Breast epithelium (tissue), 4 donors: ENCODE measurements at places on chromosomes 16 and 17. TPM values are rescaled to one million over a fixed set of nuclear protein-coding genes. Genes with fewer than 3 reads are reported as not detected.

SCARF1 gene
- 6.6 TPM for total RNA-seq

TMEM100 gene
- 6.7 TPM for total RNA-seq

DNA sequence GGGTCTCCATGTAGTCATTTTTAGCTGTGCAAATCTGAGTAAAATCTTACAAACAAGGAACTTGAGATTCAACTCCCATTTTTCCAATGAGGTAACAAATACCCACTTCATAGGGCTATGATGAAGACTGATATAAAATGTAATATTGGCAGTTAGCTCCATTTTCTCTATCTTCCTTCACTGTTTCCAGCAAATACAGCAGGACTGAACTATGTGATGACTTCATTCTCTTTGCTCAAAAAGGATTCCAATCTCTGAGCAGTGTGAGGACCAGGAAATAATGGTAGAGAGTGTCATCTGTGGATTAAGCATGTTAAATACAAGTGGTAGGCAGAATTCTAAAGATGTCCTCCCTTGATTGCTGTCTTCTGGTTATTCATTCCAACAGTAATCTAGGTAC is 18.3 kb downstream of the RND2 start:
- H3K36me3 ChIP-seq = no peaks in the 10 kb centered on the region
- DNase-seq = no peak
- no peaks in the 10 kb centered on the region for H3K4me1 ChIP-seq
- H3K27me3 ChIP-seq = no peaks in the 10 kb centered on the region
- H3K27ac ChIP-seq = no peak overlapping the region
- H3K4me3 ChIP-seq = no peak overlapping the region

- no peak overlapping the region for H3K27ac ChIP-seq
- DNase-seq = no peak
- no peak overlapping the region for H3K4me3 ChIP-seq
- peaks cover 10% of the 10 kb centered on the region for H3K27me3 ChIP-seq
Observed at GRCh38 chr17:6780886-6781285, 4.9 kb downstream of the FBXO39 start.

- no peak overlapping the region for H3K4me3 ChIP-seq
- no peaks in the 10 kb centered on the region for H3K27me3 ChIP-seq
- H3K27ac ChIP-seq = no peak overlapping the region
- H3K4me1 ChIP-seq = no peaks in the 10 kb centered on the region
Observed at GRCh38 chr17:51463353-51463752, 203.0 kb downstream of the UTP18 start.

DNA sequence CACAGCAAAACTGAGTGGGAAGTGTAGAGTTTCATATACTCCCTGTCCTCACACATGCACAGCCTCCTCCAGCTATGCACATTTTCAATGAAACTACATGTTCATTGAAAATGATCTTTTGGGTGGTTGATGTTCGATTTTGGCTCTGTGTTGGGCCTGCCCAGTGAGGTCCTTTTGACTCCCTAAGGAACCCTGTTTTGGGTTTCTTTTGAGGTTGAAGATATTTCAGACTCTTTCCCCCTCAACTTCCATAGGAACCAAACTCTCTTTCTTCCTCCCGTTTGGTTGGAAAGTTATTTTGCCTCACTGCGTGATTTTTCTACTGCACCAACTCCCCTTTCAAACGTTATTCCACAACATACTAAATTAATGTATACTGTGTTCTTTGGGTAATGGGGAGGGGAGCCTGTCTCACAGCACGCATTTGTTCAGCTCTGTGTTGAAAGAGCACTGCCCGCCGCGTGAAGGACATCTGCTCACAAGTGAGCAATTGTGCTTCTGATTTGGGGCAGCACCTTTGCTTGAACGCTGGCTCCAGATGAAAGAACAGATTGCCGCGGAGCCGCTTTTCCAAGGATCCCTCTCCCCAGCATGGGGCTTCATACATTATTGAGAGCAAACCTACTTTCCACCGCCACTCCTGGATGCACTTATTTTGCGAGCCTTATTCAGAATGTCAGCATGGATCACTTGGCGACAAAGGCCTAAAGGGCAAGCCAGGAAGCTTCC is 385.9 kb downstream of the WWOX start:
- no peaks in the 10 kb centered on the region for H3K27me3 ChIP-seq
- no peak overlapping the region for H3K4me3 ChIP-seq
- no peaks in the 10 kb centered on the region for H3K36me3 ChIP-seq
- H3K27ac ChIP-seq = no peak overlapping the region
- H3K4me1 ChIP-seq = no peaks in the 10 kb centered on the region
- DNase-seq = no peak

DNA sequence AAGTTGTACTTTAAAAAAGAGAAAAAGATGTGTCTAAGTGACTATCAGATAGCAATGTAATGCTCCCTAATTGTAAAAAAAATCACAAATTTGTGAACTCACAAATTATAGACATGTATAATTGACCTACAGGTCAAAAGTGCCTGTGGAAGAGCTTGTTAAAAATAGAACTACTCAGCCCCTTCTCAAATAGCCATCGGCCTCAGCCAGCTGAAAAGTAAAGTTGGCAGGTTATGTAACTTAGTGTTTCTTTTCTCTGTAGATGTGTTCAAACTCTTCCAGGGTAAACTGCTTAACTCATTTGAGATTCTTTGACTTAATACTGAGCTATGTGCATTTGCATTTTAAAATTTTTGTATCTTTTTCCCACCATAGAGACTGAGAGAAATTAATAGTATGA is 13.3 kb downstream of the AKTIP start:
- no peaks in the 10 kb centered on the region for H3K36me3 ChIP-seq
- H3K27ac ChIP-seq = no peak overlapping the region
- no peak for DNase-seq

GRCh38 chr16:82833378-82833993 is 206.7 kb downstream of the CDH13 start:
- H3K27ac ChIP-seq = no peak overlapping the region
- no peaks in the 10 kb centered on the region for H3K36me3 ChIP-seq
- H3K4me3 ChIP-seq = no peak overlapping the region
- no peaks in the 10 kb centered on the region for H3K4me1 ChIP-seq
- H3K27me3 ChIP-seq = no peaks in the 10 kb centered on the region

- H3K27ac ChIP-seq = no peak overlapping the region
- no peaks in the 10 kb centered on the region for H3K4me1 ChIP-seq
- H3K27me3 ChIP-seq = no peaks in the 10 kb centered on the region
- no peaks in the 10 kb centered on the region for H3K36me3 ChIP-seq
Observed at GRCh38 chr17:57388131-57388725, 131.9 kb downstream of the MSI2 start.
